ENCODE measurements at places on chromosomes 16 and 17.

DNA sequence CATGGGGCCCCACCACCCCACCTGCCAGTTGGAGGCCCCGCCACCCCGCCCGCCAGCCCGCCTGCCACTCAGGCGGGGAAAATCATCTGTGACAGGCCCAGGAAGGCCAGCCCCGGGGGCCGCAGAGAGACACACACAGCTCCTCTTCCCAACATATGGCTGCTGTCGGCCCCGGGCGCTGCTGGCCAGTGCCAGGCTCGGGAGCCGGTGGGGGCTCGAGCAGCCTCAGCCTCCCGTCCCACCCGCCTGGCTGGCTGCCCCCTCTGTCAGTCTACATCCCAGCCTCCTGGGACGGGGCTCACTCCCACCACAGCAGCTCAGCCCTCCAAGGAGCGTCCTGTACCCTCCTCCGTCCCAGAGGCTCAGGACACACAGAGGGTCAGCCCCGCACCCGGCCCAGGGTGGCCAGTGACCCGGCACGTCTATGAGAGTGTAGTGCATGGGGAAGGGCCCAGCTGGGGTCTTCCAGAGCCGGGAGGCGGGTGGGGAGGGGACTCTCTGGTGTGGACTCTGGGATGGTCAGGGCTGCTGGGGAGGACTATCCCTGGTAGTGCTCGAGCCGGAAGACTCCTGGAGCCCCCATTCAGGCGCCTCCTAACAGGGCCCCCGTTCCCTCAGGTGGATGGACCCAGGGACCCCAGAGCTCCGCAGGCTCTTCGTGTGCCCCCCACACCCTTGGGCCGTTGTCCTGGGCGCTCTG, 3.6 kb upstream of the PRR35 start:
- DNase-seq = no peak

- DNase-seq = no peak
These were observed 30.7 kb upstream of the CCNF start for GRCh38 chr16:2398520-2398919.

GRCh38 chr16:2142942-2143877, 5.2 kb upstream of the RAB26 start:
- peak; percentile 46 for DNase-seq

DNA sequence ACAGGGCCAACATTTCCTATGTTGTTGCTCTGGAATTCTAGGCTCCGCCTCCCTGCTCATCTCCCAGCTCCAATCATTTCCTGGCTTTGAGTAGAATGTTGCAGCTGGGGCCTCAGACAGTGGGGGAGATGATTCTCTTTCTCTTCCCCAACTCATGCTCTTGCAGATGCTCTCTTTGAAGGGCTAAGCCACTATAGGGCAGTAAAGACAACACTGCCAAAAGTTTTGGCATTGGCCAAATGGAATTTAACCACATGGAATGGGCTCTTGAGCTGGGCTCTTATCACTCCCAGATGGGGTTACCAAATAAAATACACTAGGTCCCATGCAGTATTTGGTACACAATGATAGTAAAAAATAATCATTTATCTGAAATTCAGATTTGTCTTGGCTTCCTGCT, 19.6 kb upstream of the EFCAB13 start:
- no peak for DNase-seq

DNA sequence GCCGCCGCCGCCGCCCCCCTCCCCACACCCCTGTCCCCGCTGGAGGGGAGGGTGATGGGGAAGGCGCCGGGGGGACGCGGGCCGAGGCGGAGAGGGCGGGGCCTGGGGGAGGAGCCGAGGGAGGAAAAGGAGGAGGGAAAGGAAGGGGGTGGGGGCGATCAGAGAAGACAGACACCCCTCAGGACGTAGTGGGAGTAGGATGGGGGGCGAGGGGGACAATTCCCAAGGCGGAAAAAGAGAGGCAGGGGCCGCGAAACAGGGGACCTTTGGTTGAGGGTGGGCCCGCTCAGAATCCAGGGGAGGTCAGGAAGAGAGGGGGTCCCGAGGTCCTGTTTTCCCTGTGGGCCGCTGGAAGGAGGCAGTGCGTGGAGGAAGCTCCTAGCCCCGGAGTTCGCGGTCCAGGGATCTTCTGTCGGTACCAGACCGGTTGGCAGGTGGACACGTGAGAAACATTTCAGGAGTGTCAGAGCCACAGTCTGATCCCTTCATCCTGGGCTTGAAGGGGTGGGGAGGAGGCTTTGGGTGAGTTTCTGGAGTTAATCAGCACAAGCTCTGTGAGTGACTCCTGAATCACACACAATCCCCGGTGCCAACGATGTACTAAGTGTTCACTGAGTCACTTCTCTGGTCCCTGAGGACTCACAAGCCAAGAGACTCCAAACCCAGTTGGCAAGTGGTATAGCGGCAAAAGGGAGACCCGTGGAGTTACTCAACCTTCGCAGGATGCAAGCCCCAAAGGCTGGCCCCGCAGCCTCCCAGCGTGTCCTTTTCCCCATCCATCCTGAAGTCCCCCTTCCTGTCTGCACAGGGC, at the start of gene XYLT1:
Gene XYLT1, minus strand, starts transcription at position 53 of the 811 bp plus-strand sequence. CDS start 164 bp downstream, outside the sequence.
- no peak for DNase-seq

DNA sequence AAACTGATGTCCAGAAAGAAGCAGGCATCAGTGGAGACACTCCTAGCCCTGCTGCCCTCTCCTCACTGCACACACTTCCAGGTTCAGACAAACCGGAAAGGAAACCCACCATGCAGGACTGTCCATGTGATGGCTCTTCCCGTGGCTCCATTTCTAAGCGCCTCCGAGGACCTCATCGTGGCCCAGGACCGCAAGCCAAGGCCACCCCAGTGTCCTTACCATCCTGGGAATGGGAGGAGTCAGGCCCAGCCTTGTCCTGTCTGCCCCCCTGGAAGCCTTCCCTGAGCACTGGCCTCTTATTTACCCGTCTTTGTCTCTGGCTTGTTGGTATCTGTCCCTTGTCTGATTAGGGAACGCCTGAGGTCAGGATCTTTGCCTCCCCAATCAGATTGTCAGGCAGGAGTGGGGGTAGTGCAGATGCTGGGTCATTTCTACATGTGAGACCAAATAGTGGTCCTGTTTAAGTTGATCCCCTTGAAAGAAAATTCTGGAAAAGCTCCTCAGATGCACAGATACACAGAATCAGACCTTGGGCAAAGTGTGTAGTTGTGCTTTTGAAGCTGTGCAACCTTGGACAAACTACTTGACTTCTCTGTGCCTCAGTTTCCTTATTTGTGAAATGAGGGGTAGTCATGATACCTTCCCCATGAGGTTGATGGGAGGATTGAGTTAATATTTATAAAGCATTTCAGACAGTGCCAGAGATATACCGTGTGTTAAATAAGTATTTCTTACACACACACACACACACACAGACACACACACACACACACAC, 744 bp downstream of the TAC4 start:
- DNase-seq = no peak

DNA sequence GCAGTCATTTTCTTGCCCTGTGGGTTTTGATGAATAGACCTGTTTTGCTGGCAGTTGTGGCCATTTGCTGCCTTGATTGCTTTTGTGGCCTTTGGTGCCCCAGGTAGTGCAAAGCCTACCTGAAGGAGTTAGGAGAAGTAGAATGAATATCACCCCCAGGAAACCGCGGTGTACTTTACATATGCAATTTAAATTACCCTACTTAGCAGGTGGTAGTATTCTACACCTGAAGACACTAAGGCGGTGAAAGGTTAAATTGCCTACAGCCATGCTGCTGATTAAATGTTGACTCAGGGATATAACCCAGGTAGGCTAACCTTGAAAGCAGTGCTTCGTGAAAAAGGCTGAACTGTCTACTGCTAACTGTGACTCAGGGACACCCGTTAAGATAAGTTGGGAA, 27.2 kb upstream of the WWOX start:
- no peak for DNase-seq

- DNase-seq = no peak
These were observed 314.0 kb upstream of the KCNJ16 start for GRCh38 chr17:69761011-69761410.

GRCh38 chr16:8751481-8752311, 45.7 kb downstream of the TMEM186 start:
- DNase-seq = no peak
